ENCODE measurements at places on chromosomes 16 and 17.

DNA sequence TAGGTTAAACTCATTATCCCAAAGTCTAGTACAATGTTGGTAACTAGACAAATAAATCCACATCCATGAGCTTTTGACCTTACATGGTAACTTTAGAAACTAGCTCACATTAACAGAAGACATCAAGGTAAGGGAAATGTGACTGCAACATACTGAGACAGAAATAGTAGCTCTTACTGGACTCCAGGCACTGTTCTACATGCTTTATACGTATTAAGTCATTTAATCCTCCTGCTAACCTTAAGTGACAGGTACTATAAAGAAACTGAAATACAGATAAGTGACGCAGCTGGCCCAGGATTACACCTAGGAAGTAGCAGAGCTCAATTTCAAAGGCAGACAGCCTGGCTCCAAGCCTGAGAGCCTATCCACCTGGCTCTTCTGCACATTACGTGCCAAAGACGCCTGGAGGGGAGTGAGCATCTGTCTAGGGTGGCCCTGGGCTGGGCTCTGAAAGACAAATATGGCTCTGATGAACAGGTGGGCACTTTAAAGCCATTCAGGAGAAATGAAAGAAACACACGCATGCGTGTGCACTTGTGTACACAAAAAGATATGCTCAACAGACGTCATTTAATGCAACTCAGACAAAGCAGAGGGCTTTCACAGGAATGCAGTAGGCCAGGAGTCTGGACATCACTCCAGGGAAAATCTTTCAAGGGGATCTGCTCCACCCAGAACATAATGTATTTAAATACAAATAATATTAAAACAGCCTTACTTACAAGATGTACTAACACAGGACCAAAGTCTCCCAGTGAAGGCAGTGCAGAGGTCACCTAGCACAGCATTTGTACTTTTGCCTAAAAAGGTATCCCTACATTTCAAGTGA lies 4.4 kb downstream of the ZC3H7A start:
- DNase-seq: no peak

DNA sequence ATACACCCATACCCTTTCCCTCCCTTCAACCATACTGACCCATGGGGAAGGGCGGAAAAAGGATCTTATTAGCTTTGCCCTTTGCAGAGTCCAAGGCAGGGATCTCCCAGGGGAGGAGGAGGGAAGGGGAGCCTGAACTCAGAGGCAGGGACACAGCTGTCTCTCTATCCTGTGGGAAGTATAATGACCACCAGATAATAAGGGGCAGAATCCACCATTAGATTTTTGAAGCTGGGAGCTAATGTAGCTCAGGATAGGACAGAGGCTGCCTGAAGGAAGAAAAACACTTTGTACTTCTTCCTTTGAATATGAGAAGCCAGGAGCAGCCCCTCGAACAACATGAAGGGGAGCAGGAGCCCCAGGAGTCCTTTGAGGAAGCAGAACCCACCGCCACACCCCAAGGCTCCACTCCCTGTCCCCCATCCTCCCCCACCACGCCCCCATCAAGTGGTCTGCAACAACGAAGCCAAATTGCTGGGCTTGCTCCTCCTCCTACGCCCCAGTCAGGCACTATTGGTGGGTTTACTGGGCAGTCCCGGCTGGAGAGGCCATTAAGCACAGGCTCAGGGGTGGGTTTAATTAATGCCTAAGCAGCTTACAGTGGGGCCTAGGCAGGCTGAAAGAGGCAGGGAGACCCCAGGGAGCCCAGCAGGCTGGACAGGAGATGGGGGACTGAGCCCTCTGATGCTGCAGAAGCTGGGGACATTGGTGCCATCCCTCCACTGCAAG lies 5.3 kb downstream of the MPP2 start:
- no peak for DNase-seq

DNA sequence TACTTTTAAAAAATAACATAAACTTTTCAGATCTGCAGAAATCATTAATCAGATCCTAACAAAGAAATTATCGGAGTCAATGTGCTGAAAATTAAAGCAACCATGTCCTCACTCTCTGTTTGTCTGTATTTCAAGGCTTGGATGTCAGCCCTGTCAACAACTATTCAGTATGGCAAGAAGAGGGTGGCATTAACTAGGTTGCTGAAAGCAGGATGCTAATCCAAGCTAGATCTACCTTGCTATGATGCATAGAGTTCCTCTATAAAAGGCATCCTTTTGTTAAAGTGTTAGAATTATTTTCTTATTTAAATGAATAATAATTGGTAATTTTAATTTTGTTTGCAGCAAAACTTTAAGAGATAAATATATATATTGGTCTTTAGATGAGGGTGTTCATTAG lies 800.8 kb downstream of the CDH11 start:
- DNase-seq: no peak

DNA sequence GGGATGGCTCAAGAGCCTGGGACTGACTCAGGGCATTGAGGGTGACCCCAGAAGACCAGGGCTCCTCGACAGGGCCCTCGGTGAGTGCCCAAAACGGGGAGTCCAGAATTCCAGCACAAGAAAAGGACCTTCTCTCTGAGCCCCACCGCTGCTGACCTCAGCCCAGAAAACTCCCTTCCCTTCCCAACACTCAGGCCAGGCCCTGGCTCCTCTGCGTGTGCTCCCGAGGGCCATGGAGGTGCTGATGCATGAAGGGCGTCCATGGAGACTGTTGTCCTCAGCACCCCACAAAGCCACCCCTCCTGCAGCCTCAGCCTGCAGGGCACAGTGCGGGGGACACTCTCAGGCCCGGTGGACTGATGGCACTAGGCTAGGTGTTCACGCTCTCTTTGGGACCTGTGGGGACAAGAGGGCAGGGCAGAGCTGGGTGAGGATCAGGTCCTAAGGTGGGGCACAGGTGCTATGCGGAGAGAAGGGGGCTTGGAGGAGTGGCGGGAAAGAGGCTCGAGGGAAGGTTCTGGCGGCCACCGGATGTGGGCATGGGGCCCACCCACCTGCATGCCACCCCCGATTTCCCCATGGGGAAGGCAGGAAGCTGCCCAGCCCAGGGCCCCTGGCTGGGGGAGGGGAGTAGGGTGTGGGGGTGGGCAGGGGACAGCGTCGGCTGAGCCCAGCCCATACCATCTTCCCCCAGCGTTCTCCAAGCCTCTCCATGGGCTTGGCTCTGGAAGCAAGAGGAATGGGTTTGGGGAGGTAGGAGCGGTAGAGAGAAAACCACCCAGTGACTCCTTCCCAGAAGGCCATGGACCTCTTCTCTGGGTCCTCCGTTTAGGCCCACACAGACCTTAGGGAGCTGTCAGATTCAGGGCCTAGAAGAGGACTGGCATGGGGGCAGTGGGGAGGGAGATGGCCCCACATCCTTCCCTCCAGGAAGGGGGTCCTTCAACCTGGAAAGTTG lies 4.5 kb upstream of the TSPOAP1 start:
- peak; percentile 85 for DNase-seq

DNA sequence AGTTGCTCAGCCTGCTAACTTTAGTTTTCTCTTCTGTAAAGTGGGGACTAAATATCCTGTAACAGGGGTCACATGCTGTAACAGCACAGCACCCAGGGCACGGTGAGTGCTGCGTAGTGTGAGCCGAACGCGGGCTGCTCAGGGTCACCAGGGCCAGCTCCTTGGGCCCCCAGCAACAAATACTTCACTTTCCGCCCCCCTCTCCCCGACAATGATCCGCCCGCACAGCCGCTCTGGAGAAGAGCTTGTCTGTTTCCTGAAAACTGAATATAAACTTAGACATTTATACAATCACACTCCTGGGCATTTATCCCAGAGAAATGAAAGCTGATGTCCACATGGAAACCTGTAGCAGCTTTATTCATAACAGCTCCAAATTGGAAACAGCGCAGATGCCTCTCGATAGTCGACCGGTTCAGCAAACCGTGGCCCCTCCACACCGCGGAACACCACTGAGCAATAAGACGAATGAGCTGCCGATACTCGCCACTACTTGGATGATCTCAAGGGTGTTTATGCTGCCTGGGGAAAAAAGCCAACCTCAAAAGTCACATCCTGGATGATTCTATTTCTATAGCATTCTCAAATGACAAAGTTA lies 267.2 kb downstream of the PARN start:
- no peak for DNase-seq

- no peak for DNase-seq
These were observed 477 bp upstream of the ARHGAP27 start for GRCh38 chr17:45433159-45433535.

GRCh38 chr17:82358465-82359350 lies at the start of gene TEX19:
TSS of gene TEX19 (plus strand) at chr17:82359247. CDS start at chr17:82362151, 2,904 bp downstream.
- no peak for DNase-seq

- no peak for DNase-seq
These were observed 2.8 kb downstream of the MT1X start for GRCh38 chr16:56684926-56685590.

- peak; percentile 25 for DNase-seq
These were observed 3.5 kb downstream of the CTNS start for GRCh38 chr17:3639981-3640596.

DNA sequence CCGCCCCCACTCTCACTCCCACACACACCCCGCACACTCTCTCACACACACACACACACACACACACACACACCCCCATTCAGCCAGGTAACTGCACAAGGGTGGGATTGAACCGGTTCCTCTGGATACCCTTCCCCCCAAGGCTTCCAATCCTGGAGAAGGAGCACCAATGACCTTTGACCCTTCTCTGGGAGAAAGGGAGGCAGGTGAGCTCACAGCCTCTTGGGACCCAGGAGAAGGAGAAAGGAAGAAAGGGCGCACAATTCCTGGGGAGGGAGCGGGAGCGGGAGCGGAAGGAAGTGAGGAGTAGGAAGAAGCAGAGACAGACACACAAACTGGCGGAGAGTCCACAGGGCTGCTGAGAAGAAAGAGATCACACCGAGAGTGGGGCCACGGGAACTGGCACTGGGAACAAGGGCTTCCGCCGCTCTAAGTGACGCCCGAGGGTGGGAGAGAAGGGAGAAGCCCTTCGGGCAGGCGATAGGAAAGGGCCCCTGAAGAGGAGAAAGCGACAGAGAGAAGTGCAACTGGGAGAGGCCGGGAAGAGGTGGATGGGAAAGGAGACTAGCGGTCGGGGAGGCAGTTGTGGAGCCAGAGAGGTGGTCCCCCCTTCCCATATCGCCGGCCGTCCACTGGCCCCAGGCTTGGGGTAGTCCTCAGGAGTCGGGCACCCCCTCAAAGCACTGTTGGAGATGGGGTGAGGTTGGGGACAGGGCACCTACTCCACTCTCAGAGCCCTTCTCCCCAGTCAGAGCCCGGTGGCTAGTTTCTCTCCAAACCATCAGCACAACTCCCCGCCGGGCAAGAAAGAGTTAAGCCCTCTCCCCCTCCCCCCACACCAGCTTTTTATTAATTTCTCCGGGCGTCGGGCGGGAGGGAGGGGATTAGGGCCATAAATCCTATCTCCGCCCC lies 1.3 kb downstream of the SAMD14 start:
- no peak for DNase-seq
